Vagina (tissue), 2 donors: ENCODE measurements at places on chromosomes 16 and 17. TPM values are rescaled to one million over a fixed set of nuclear protein-coding genes. Genes with fewer than 3 reads are reported as not detected.

Gene TBC1D26
- 4.2 TPM for total RNA-seq

DNA sequence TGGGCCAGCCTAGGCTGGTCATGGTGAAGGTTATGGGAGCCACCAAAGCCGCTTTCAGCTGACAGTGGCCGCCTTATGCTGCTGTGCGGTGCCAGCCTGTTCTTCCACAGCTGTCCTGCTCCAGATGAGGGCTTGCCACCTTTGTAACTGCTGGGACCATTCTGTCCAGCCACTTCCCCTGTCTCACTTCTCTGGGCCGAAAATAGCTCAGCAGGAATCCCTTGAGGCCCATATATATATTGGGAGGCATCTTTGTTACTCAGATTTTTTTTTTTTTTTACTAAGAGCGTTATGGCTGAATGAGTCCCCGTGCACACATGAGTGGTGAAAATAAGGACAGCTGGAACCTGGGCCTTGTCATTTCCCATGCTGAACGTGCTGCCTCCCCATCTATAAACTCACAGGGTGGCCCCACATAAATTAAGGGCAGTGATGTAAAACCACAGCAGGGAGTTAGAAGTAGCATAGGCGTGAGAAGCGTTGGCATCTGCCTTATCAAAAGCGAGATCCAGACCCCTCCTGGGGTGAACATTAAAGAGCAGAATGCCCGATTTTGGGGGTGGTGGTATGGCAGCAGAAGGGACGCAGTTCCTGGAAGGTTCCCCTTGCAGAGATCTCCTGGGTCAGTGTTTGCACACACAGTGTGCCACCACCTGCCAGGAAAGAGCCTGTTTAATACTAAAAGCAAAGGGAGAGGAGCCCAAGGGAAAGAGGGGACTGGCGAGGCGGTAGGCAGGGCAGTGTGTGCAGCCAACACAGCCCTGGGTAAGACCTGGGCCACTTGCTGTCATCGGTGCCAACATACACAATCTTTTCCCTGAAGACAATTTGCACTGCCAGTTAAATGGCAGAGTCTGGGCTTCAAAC is 57.8 kb downstream of the USP43 start:
- H3K27me3 ChIP-seq, result no peaks in the 10 kb centered on the region
- H3K4me1 ChIP-seq, result no peaks in the 10 kb centered on the region
- DNase-seq, result no peak
- no peaks in the 10 kb centered on the region for H3K36me3 ChIP-seq

DNA sequence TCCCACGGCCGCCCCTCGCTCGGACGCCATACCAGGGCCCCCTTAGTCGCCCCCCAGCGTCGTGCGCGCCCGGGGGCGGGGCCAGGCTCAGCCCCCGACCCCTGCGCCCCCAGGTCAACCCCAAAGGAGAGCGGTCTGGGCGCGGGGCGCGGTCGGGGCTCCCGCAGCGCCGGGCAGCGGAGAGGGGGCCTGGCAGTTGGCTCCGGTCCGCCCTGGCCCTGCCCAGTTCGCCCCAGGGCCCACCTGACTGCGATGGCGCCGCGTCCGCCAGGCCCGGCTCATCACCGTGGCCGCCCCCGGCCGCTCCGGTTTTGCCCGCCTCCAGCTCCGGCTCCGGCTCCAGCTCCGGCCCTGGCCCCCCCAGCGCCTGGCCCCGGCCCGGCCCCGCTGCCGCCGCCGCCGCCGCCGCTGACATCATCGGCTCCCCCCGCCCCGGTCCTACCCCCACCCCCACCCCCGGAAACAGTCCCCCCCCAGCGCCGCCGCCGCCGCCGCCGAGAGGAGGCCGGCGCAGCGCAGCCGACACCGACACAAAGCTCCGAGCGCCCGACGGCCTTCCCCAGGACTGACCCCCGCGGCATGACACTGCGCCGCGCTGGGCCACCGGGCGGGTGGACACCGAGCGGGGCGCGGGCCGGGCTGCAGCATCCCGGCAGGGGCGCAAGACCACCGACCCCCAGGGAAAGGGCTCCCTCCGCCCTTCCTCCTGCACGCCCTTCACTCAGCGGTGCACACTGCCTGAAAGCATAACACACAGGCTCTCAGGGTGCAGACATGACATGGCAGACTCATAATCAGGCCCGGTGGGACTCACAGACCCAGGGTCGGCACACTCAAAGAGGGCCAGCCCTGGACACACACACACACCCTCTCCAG is at the start of gene ZBTB4:
Gene ZBTB4, minus strand, starts transcription at position 419 of the 876 bp plus-strand sequence. CDS start 12,830 bp downstream, outside the sequence.
- peak within 1 kb of the TSS; percentile 100 for H3K27ac ChIP-seq
- peaks cover 70% of the 10 kb centered on the region for H3K4me1 ChIP-seq
- no peaks in the 10 kb centered on the region for H3K27me3 ChIP-seq
- H3K36me3 ChIP-seq, result no peaks in the 10 kb centered on the region

- no peaks in the 10 kb centered on the region for H3K27me3 ChIP-seq
- no peak overlapping the region for H3K4me3 ChIP-seq
- H3K36me3 ChIP-seq, result no peaks in the 10 kb centered on the region
- DNase-seq, result no peak
Measured at GRCh38 chr16:85449885-85450245, 163.3 kb upstream of the GSE1 start.

- DNase-seq, result peak; percentile 70
- no peak overlapping the region for H3K27ac ChIP-seq
- no peaks in the 10 kb centered on the region for H3K27me3 ChIP-seq
- no peaks in the 10 kb centered on the region for H3K4me1 ChIP-seq
Measured at GRCh38 chr16:55048745-55049144, 118.1 kb downstream of the IRX5 start.

- H3K27ac ChIP-seq, result no peak overlapping the region
- no peaks in the 10 kb centered on the region for H3K27me3 ChIP-seq
- H3K36me3 ChIP-seq, result no peaks in the 10 kb centered on the region
Measured at GRCh38 chr17:37103231-37103630, 154.5 kb downstream of the AATF start.

DNA sequence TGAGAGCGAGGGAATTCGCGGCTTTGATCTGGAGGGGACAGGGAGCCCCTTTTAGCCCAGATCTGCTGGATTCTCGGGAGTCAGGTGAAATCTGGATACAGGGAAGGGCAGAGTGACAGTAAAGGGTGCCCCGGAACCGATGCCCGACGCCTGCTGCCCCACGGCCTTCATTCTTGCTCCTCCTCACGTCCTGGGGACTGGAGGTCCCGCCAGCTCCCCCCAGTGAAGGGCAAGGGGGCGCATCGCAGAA is 596 bp downstream of the OR1F1 start:
- H3K27me3 ChIP-seq, result peaks cover 30% of the 10 kb centered on the region
- peak overlapping the region; percentile 5 for H3K4me3 ChIP-seq
- H3K4me1 ChIP-seq, result peaks cover 23% of the 10 kb centered on the region
- H3K36me3 ChIP-seq, result no peaks in the 10 kb centered on the region
- no peak overlapping the region for H3K27ac ChIP-seq
- no peak for DNase-seq
